ENCODE measurements at places on chromosomes 3 and 15.

- no peaks in the 10 kb centered on the region for H3K4me1 ChIP-seq
- H3K36me3 ChIP-seq = no peaks in the 10 kb centered on the region
- no peak for DNase-seq
- H3K27me3 ChIP-seq = no peaks in the 10 kb centered on the region
- no peak overlapping the region for H3K27ac ChIP-seq
- H3K4me3 ChIP-seq = no peak overlapping the region
Observed at GRCh38 chr3:51099794-51100535, 285.1 kb upstream of the MANF start.

- no peak overlapping the region for H3K4me3 ChIP-seq
- H3K27ac ChIP-seq = peak overlapping the region; percentile 5
- H3K27me3 ChIP-seq = no peaks in the 10 kb centered on the region
- H3K4me1 ChIP-seq = peaks cover 16% of the 10 kb centered on the region
- H3K36me3 ChIP-seq = peaks cover 69% of the 10 kb centered on the region
Observed at GRCh38 chr15:44490622-44491021, 46.3 kb upstream of the EIF3J start.

DNA sequence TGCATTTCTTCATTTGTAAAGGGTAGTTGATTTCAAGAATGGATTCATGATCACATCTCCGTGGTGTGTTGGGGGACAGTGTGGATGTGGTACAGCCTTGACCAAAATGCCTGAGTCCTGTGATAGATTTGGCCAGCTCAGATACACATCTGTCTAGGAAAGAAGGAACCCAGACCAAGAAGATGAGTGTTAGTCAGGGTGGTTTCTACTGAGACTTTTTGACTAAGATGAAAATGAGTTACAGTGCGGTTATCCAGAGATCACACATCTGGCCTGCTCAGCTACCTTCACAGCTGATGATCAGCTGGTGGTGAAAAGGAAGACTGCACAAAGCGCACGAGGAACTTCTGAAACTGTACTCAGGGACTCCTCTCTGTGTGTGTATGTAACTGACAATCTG lies 68.0 kb downstream of the FNDC3B start:
- peaks cover 26% of the 10 kb centered on the region for H3K4me1 ChIP-seq
- H3K36me3 ChIP-seq = peaks cover 24% of the 10 kb centered on the region
- no peak overlapping the region for H3K27ac ChIP-seq

DNA sequence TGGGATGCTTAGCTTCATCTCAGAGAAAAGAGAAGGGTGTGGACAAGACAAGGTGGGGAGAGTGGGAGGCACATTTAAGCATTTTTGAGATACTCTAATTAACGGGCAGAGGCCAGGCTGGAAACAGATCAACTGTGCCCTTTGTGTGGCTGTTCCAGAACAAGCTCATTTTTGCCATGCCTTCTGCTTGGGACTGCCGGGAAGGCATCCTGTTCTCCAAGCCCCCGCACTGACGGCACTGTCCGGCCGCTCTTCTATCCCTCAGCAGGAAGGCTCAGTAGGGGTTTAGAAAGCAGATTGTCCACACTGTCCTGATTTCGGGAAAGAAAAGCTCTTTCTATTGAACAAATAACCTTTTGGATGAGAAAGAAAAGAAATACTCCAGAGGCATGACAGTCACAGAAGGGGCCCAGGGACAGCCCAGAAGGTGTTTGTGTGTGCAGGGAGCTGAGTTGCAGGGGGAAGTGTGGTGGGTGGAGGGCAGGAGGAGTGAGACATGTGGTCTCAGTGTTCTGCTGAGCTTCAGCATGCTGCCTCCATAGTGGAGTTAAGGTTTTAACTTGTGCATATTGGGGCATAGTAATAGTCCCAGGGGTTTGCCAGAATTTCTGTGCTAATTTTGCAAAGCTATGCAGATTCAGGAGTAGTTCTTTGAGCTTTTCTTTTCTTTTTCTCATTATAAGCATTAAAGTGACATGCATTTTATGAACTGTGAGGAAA lies 27.3 kb downstream of the SV2B start:
- peaks cover 14% of the 10 kb centered on the region for H3K27me3 ChIP-seq
- no peak overlapping the region for H3K4me3 ChIP-seq
- H3K4me1 ChIP-seq = no peaks in the 10 kb centered on the region
- no peak for DNase-seq

DNA sequence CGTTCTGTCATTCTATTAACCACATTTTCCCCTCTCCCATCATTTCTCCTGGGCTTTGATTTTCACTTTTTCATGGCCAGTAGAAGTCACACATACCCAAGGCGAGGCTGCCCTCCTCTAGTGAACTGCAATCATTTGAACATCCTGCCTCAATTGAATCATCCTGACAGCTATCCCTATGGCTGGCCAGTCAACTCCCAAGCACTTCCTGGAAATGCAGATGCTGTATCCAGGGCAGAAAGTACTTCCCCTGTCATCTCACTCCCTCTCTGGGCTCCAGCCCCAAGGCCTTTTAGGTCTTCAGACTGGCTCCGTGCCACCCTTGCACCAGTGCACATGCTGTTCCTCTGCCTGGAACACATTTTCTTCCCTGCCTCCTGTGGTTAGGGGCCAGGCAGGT lies 738.3 kb upstream of the CFAP20DC start:
- H3K27me3 ChIP-seq = no peaks in the 10 kb centered on the region
- DNase-seq = no peak
- no peaks in the 10 kb centered on the region for H3K4me1 ChIP-seq
- H3K36me3 ChIP-seq = no peaks in the 10 kb centered on the region
- H3K27ac ChIP-seq = no peak overlapping the region

- H3K36me3 ChIP-seq = no peaks in the 10 kb centered on the region
- H3K27ac ChIP-seq = no peak overlapping the region
- no peaks in the 10 kb centered on the region for H3K4me1 ChIP-seq
- DNase-seq = no peak
- no peak overlapping the region for H3K4me3 ChIP-seq
Observed at GRCh38 chr3:127851899-127852298, 29.6 kb upstream of the MGLL start.

GRCh38 chr3:195197765-195198425 lies 73.1 kb downstream of the XXYLT1 start:
- no peak for DNase-seq
- H3K36me3 ChIP-seq = no peaks in the 10 kb centered on the region
- H3K4me3 ChIP-seq = no peak overlapping the region
- peak overlapping the region; percentile 80 for H3K27ac ChIP-seq

- no peak for DNase-seq
- no peaks in the 10 kb centered on the region for H3K36me3 ChIP-seq
- no peaks in the 10 kb centered on the region for H3K4me1 ChIP-seq
- no peak overlapping the region for H3K27ac ChIP-seq
- no peaks in the 10 kb centered on the region for H3K27me3 ChIP-seq
Observed at GRCh38 chr3:142987707-142988106, 13.7 kb upstream of the U2SURP start.

DNA sequence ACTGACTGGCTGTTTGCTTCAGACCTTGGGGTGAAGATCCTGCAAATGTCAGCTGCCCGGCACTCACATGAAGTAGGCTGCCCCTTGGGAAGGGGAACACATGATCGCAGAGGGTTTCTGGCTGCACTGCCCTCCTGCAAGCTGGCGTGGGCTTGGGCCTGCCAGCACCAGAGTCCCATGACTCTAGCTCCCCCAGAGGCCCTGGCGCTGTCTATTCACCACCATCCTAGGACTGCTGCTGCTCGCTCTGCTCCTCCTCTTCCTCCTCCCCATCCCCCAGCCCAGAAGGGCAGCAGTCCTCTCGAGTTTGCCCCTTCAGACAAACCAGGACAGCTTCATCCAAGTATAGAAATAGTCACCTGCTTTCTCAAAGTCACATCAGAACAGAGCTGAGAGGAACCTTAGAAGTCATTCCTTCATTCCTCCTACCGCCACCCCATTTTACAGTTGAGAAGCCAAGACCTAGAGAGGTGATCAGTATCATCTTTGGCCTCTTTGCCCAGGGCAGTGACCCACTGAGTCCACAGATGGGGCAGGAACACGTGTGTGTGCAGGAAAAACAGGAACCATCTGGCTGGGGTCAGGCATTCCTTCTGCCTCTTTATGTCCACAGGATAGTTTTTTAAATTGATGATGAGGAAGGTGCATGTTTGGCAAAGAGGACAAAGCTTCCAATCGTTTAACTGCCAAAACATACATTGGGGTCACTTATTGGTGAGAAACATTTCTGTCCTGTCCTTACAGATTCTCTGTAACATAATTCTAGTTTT lies 13.2 kb downstream of the DPH3 start:
- H3K36me3 ChIP-seq = no peaks in the 10 kb centered on the region
- DNase-seq = no peak
- H3K27me3 ChIP-seq = no peaks in the 10 kb centered on the region
- H3K27ac ChIP-seq = no peak overlapping the region

GRCh38 chr3:69869643-69870042 lies 129.9 kb upstream of the SAMMSON start:
- no peaks in the 10 kb centered on the region for H3K36me3 ChIP-seq
- H3K27ac ChIP-seq = peak overlapping the region; percentile 86
- peaks cover 38% of the 10 kb centered on the region for H3K4me1 ChIP-seq
- no peaks in the 10 kb centered on the region for H3K27me3 ChIP-seq

DNA sequence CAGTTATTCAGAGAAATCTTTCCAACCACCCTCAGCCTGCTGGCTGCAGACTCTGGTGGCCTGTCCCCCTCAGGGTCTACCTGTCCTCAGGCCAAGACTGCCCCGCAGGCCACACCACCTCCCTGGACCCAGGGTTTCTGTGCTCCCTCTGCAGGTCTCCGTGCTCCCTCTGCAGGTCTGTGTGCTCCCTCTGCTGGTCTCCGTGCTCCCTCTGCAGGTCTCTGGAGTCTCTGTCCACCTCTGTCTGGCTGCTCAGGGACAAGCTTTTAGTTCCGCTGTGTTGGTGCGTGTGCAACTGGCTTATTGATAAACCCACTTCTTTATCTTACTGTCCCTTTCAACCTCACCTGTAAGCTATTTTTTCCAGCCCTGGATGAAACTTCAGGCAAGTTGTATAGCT lies 30.1 kb downstream of the BDH1 start:
- H3K36me3 ChIP-seq = peaks cover 1% of the 10 kb centered on the region
- H3K27me3 ChIP-seq = no peaks in the 10 kb centered on the region
- H3K27ac ChIP-seq = no peak overlapping the region

GRCh38 chr3:113812854-113813253 lies 25.7 kb upstream of the GRAMD1C start:
- H3K4me1 ChIP-seq = no peaks in the 10 kb centered on the region
- H3K4me3 ChIP-seq = no peak overlapping the region
- DNase-seq = no peak

DNA sequence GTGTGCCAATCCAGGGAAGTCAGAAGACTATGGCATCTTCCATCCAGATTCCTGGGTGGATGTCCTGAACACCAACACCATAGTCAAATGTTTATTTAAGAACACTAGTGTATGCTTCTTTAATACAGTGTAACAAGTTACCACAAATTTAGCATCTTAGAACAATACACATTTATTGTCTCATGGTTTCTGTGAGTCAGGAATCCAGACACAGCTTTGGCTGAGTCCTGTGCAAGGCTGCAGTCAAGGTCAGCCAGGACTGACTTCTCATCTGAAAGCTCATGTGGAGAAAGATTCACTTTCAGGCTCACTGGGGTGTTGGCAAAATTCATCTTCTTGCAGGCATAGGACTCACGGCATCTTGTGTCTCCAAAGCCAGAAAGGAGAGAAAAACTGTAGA lies 143.4 kb downstream of the ANXA2 start:
- DNase-seq = no peak
- H3K36me3 ChIP-seq = no peaks in the 10 kb centered on the region
- H3K4me3 ChIP-seq = no peak overlapping the region
- H3K27me3 ChIP-seq = peaks cover under 1% of the 10 kb centered on the region
- H3K4me1 ChIP-seq = peaks cover 4% of the 10 kb centered on the region

GRCh38 chr3:120841264-120841663 lies 66.7 kb upstream of the STXBP5L start:
- no peak overlapping the region for H3K4me3 ChIP-seq
- no peaks in the 10 kb centered on the region for H3K4me1 ChIP-seq
- H3K27ac ChIP-seq = no peak overlapping the region
- no peaks in the 10 kb centered on the region for H3K36me3 ChIP-seq

DNA sequence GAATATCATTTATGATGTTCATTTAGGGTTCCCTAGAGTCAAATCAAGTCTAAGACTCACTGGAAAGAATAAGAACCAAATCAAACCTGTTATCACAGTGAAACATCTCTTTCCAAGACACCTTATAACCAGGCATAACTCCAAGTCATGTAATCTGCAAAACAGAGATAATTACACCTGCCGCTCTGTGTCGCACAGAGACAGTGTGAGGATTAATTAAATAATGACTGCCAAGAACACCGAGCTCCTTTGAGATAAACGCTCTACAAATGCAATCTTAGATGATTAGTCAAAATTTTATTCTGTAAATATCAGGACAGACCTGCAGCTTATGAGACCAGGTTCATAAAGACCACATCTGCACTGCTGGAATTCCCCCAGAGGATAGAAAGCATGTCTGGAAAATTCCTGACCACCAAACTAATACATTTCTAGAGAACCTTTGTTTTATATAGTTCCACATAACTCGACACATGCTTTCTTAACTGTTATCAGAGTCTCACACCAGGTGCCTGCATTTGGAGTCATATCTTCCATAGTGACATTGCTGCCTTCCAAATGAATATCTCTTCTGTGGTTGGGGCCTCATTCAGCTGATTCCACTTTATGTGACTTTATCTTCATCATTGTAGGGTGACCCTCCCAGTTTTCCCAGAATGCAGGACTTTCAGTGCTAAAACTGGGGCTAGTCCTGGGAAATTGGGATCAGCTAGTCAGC lies 252.8 kb downstream of the CD47 start:
- no peak overlapping the region for H3K27ac ChIP-seq
- no peaks in the 10 kb centered on the region for H3K36me3 ChIP-seq
- H3K4me3 ChIP-seq = no peak overlapping the region
- DNase-seq = no peak

- H3K27ac ChIP-seq = no peak overlapping the region
- DNase-seq = no peak
- no peaks in the 10 kb centered on the region for H3K27me3 ChIP-seq
Observed at GRCh38 chr3:5231487-5231886, 44.0 kb downstream of the EDEM1 start.

DNA sequence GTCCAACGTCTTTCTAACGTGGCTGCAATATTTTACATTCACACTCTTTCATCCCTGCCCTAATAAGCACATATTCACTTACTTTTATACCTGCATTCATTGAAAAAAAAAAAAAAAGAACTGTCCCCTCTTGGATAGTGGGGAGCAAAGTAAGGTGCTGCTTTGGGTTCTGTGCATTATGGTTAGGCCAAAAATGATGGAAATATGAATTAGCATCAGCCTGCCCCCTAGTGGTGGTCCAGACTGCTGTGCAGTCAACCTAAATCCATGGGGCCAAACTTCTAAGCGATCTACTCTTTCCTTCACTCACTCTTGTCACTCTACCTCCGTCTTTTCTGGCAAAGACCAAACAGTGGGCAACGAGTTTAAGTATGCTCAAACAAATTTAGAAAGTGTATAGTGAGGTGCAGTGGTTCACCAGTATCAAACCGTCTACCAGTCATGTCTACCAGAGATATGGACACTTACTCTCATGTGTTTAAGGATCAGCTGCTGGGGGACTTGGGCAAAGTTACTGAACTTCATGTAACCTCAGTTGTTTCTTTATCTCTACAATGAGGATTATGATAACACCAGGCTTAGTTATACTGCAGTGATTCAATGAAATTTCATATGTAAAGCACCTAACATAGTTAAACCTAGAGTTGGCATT lies 61.5 kb upstream of the GRM7 start:
- DNase-seq = no peak
- no peak overlapping the region for H3K4me3 ChIP-seq
- no peaks in the 10 kb centered on the region for H3K4me1 ChIP-seq
- H3K27ac ChIP-seq = no peak overlapping the region
- H3K27me3 ChIP-seq = no peaks in the 10 kb centered on the region
